ENCODE measurements at places on chromosomes 7 and 10.

DNA sequence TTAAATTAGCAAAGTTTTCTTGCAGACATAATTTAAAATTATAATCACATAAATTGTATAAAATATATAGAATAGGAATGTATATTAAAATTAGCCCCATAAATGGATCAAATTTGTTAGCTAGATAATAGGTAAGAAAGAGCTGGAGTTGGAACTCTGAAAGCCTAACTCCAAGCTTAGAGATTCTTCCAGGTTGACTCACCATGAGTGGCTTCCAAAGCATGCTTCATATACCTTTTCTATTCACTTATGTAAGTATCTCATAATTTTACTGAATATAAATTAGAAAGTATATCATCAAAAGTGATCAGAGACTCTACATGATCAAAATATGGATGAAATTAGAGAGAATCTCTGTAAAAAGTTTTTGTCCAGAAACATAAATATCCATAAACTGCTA is 320.7 kb upstream of the MAGI2 start:
- DNase-seq = no peak

GRCh38 chr10:113493195-113493594 is 59.7 kb upstream of the HABP2 start:
- DNase-seq = no peak

- no peak for DNase-seq
Measured at GRCh38 chr7:55307123-55307916, 57.8 kb upstream of the LANCL2 start.

DNA sequence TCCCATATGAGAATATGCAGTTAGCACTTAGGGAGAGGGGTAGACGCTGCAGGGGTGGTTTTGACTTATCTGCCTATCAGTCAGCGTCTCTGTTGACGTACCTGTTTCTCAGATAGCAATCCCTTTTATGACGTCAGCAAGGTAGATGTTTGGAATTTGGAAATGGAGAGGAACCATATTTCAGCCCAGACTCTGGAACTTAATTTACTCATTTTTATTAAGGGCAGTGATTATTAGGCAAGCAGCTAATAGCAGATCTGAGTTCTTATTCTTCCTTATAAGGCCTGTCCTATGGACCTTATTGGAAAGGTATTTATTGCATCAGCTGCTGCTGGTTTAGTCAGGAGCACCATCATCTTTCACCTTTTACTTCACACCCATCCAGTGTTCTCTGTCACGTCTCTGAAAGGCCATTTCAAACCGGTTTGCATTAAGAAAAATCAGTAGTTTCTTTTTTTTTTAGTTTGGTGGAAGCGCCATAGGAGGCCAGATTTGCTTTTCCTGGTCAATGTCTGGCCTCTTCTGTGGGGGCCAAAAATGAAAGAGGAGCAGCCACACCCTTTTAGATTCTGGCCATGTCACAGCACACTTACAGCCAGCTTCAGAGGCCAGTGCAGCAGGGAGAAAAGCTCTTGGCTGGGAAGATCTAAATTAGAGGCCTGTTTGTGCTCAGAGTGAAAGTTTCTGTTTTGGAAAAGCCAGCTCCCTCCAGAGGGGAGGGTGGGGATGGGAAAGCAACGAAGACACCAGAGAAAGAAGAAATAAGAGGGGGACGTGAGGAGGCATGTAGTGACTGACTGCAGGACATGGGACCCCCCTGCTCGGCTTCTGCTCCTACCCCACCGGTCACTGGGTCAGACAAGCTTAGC is 146.3 kb downstream of the TCF7L2 start:
- no peak for DNase-seq

DNA sequence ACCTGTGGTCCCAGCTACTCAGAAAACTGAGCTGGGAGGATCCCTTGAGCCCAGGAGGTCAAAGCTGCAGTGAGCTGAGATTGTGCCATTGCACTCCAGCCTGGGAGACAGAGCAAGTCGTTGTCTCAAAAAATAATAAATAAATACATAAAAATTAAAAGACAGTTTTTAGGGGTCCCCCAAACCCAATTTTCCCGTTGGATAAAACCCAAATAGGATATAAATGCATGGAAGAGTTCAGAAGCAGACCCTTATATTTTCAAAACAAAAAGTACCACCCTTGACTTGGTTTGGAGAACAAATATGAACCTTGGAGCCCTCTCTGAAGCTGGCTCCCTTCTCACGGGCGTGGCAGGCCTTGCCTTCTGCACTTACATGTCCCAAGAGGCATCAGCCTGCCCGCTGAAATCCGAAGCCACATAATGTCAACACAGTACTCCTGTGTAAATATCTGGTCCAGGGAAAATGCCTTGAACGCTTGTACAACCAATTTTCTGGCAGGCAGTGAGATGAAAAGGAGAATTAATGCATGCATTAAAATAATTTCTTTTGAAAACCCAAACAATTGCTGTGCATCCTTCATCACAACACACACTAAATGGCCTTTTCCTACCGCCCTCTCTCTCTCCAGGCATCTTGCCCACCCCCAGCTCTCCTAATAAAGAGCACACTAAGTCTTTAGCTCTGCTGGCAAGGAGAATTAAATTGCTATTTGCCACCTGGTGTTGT is 46.4 kb upstream of the PARD3 start:
- DNase-seq = no peak

DNA sequence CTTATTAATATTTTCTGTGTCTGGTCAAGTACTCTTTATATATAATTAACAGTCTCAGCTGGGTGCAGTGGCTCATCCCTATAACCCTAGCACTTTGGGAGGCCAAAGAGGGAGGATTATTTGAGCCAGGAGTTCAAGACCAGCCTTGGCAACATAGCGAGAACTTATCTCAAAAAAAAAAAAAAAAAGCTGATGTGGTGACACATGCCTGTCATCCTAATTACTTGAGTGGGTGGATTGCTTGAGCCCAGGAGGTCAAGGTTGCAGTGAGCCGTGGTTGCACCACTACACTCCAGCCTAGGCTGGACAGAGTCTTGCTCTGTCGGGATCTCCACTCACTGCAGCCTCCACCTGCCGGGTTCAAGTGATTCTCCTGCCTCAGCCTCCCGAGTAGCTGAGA is 6.7 kb upstream of the ELOVL3 start:
- DNase-seq = no peak

- DNase-seq = no peak
Measured at GRCh38 chr10:76881477-76882220, 756.0 kb downstream of the KCNMA1 start.

DNA sequence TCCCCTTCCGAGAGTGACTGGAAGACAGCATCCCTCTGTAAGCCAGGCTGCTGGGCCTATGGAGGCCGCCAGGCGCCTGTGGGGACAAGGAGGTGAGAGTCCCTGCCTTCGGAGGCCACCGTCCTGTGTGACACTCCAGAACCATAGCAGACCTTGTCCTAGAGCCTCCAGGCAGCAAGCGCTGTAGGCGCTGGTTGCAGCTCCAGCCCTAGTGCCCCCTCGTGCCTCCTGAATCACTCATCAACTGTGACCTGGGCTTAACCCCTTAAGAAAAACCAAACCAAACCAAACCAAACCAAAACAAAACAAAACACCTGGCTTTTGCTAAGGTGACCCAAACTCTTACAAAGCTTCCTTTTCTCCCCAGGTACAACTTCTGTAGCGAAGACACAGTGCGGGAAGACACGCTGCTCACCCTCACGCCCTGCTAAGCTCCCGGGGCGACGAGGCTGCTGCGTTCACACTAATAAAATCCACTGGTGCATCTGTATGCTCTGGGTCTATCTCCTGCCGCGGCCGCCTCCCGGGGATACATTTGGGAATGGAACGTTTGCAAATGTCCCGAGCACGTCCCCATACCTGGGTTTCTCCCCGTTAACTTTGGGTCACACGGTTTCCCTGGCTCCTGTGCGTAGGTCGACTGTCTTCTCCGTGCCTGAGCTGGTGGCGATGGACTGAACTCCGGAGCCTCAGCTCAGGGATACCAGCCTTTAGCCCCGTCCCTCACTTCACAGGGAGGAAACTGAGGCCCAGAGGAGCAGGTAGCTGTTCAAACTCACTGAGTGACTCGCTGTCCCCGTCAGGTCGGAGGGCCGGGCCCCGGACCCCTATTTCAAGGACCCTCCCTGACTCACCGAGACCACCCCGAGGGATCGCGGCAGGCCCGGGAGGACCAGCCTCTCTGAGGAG is 11.8 kb upstream of the PNLIPRP2 start:
- DNase-seq = no peak

- DNase-seq = no peak
Measured at GRCh38 chr7:129924602-129925001, 28.2 kb downstream of the UBE2H start.

DNA sequence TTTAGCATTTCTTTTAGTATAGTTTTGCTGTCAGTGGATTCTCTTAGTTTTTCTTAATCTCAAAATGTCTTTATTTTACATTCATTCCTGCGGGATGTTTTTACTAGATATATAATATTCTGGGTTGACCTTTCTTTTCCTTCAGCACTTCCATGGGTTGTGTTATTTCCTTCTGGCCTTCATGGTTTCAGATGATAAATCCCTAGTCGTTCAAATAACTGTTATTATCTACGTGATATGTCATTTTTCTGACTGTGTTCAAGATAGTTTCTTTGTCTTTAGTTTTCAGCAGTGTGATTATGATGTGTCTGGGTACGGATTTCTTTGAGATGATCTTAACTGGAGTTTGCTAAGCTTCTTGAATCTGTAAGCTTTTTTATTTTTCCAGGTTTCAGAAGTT is 75.7 kb upstream of the ELN start:
- no peak for DNase-seq

- no peak for DNase-seq
Measured at GRCh38 chr10:30744106-30744505, 114.6 kb upstream of the LYZL2 start.

GRCh38 chr7:10211016-10211415 is 762.7 kb upstream of the PHF14 start:
- no peak for DNase-seq

GRCh38 chr7:131636092-131636491 is 79.7 kb upstream of the PODXL start:
- no peak for DNase-seq

DNA sequence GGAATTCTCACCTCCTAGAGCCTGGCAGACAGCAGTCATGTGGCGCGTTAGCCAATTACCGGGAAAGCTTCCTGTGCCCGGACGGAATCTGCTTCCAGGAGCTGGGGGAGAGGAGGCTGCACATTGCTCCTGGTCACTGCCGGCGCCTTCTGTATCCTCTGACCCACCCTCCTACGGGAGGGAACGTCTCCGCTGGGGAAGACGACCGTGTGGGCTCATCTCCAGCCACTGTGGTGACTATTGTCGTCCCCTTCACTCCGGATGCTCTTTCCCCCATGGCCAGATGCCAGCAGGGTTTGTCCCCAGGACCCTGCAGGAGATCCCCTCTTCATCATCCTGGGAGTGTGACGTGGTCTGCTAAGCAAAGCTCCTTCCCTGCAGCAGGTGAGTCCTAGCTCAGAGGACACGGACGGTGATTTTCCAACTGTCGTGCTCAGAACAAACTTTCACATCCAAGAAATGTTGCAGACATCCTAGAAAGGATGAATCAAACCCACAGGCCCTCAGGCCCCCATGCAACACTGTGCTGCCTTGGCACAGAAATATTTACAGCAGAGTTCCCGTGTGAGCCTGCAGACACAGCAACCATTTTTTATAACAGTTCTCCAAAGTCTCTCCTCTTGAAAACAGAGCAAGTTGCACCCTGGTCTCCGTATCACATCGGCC is 29.6 kb upstream of the FAM20C start:
- no peak for DNase-seq

DNA sequence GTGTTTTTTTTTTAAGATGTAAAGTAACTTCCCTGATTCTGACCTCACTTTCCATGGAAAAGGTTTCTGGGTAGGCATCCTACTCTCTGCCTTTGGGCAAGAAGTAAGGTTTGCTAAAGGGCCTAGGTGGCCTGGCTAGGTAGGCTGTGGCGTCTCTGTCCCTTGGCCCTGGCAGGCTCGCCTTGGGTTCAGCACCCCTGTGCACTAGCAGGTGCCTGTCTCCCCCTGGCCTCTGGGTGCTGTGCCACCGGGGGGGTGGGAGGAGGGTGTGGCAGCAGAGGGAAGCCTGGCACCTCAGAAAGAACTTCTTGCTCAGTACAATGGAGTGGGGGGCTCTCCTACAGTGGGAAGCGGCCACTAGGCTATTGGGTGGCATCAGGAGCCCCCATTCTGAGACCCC is 14.0 kb downstream of the TECPR1 start:
- DNase-seq = no peak

DNA sequence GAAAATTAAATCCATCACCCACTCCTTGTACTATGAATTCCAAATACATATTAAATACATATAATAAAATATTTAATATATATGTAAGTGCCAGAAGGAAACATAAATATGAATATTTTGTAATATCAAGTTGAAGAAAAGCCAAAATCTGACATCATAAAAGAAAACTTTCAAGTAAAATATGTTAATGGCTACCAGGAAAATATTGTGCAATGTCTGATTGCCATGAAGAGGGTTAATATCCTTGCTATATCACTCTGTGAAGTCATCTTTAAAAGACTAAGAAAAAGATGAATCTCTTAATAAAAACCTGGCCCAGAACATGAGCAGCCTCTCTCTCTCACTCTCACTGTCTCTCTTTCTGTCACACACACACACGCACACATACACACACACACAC is 130.2 kb downstream of the EGFR start:
- no peak for DNase-seq

DNA sequence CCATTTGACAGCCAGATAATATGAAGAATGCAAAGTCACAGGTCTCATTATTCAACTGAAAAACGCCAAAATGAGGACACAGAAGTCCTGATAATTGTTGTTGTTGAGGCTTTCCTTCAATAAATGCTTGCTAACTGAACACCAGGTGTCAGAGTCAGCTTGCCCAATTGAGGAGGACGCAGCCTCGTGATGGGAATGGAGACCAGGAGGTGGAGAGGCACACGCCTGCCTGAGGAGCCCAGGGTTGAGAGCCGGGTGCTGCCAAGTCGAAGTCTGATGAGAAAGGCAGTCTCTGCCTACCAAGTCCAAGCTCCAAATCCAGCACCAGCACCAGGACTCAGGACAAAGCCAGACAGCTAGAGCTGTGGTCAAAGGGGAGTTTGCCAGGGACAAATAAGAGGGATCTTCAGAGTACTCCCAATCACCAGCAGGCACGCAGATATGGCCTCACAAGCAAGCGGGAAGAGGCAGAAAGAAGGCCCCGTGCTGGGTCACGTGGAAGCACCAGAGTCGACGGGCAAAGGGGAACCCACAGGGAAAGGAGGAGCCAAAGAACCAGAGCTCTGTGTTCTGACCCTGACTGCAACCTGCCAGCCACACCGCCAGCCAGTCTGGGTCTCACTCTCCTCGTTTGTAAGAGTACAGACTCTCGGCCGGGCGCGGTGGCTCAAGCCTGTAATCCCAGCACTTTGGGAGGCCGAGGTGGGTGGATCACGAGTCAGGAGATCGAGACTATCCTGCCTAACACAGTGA is 47.6 kb downstream of the VOPP1 start:
- DNase-seq = no peak

DNA sequence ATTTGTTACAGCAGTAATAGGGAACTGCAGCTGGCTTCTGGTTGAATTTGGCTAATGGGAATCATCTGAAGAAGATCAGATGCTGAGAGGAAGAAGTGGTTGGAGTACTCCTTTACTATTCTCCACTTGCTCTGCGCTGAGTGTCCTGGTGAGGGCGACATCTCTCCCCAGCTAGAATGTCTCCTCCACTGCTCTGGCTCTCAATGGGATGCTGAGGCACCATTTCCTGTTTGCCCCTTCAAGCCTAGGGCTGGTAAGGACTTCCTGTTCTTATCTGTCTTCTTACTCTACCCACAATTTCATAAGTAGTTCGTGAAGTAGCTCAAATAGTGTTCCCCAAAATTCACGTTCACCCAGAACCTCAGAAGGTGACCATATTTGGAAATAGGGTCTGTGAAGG is 43.2 kb upstream of the TES start:
- no peak for DNase-seq
